ENCODE measurements at places on chromosomes 13 and 19.
A peak's percentile ranks its signal among the peaks of the same experiment; 100 is the strongest.

- no peak for DNase-seq
These were observed 52.5 kb downstream of the GPC5 start for GRCh38 chr13:91450913-91451312.

GRCh38 chr19:45179072-45179891, 698 bp downstream of the BLOC1S3 start:
- DNase-seq = no peak

- no peak for DNase-seq
These were observed 270.0 kb downstream of the NALCN start for GRCh38 chr13:101146101-101146898.

DNA sequence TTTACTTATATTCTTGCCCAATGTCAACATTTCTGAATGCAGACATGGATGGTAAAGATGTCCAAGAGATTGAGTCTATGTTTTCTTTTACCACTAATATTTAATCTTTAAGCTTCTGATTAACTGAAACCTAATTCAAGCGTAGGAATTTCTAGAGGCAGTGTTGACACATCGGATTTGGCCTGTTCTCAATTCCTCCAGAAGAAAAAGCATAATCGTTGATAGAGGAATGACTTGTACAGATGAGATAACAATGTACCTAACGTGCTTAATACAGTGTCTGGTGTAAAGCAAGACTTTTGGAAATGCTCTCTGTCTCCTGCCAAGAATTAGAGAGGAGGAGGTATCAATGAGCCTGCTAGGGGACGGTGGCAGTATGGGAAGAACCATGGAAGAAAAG, 35.2 kb downstream of the SLC15A1 start:
- no peak for DNase-seq

- DNase-seq = no peak
These were observed 756.7 kb downstream of the UQCRFS1 start for GRCh38 chr19:28456252-28456651.

- no peak for DNase-seq
These were observed 81.2 kb downstream of the TBC1D4 start for GRCh38 chr13:75400775-75401174.

DNA sequence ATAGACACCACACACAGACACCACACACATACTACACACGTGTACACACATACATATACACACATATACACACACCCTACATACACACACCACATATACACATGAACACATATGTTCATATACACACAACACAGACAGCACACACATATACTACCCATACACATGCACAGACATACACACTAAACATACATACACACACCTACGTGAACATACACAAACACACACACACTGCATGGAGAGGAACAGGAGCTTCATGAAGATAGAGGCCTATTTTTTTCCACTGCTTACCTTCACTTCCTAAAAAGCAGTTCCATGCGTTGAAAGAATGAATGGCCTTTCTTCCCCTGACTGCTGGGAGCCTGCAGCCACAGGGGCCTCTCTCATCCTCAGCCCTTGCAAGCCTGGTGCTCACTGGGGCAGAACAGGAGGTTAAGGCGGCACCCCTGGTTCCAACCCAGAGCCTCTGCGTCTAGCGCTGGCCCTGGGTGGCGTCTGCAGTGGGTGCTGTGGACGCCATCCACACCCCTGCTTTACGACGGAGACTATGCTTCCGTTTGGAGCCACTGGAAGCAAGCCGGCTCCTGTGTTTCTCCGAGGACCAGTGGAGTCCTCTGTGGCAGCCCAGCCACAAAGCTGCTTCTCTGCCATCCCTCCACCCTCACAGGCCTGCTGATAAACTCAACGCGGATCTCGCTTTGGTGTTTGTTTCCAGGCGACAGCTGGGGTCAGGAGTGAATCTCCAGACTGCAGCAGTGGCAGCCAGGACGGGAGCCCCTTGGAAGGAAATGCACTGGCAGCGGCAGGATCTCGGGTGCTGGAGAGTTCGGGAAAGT, 1.9 kb upstream of the RASA3 start:
- no peak for DNase-seq

- DNase-seq = no peak
These were observed 5.4 kb upstream of the ZNF765 start for GRCh38 chr19:53389571-53389970.

- no peak for DNase-seq
These were observed 360.5 kb downstream of the LIG4 start for GRCh38 chr13:107854880-107855279.

DNA sequence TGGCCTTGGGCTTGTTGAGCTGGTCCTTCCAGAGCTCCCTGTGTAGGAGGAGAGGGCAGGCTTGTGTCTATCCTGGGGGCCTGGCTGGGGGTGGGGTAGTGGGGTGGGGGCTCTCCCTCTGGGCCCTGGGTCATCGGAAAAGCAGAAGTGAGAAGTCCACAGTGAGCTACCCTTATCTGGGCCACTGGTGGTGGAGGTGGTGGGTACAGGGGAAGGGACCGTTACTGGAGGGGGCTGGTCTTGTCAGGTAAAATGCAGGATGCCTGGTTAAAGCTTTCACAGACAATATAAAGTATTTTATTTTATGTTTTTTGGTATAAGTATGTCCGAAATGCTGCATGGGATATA, 342 bp upstream of the SIGLEC10 start:
- DNase-seq = no peak

DNA sequence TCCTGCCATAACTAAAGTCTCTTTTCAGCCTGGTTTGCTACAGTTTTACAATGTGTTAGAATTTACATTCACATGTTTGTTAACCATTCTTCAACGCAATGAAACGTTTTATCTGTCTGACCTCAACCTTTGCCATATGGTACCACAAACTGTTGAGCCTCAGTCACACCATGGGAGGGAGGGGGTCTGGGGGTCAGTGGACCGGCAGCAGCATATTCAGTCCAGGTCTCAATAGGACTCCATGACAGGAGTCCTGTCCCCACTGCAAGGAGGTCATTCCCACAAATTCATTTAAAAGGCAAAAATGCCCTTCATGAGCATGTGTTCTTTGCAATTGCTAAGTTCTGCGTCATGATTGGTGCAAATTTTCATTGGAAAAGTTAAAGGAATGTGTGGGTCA, 66.6 kb upstream of the OLFM4 start:
- DNase-seq = no peak

- DNase-seq = no peak
These were observed 12.8 kb upstream of the MAP2K2 start for GRCh38 chr19:4136680-4137088.

- no peak for DNase-seq
These were observed 20.1 kb downstream of the NOTCH3 start for GRCh38 chr19:15180451-15181390.

DNA sequence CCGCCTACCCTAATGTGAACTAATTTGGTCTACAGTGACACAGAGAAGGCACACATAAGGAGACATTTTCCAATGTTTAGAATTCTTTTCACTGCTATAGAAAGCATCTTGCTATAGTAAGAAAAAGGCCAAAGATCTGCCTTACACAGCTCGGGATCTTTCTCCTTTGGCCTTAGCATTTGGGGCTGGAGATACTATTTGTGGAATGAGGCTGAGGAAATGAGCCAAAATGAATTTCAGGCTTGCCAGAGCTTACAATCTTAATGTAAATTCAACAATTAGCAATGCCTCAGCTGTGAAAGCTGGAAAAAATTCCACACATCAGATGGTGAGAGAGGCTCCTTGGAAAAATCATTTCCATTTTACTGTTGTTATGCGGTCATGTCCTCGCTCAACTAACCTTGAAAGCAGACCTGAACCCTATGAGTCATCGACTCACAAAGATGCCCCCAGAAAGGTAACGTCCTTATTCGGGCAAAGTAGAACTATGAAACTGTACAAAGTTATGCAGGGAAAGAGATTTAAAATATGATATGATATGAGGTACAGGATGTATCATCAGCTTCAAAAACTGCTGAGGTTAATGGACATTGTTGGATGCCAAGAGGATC, 324.5 kb upstream of the NBEA start:
- no peak for DNase-seq

GRCh38 chr19:14381689-14382474, 638 bp downstream of the ADGRE5 start:
- peak; percentile 63 for DNase-seq

GRCh38 chr19:44315883-44316282, 11.1 kb upstream of the ZNF235 start:
- DNase-seq = no peak

DNA sequence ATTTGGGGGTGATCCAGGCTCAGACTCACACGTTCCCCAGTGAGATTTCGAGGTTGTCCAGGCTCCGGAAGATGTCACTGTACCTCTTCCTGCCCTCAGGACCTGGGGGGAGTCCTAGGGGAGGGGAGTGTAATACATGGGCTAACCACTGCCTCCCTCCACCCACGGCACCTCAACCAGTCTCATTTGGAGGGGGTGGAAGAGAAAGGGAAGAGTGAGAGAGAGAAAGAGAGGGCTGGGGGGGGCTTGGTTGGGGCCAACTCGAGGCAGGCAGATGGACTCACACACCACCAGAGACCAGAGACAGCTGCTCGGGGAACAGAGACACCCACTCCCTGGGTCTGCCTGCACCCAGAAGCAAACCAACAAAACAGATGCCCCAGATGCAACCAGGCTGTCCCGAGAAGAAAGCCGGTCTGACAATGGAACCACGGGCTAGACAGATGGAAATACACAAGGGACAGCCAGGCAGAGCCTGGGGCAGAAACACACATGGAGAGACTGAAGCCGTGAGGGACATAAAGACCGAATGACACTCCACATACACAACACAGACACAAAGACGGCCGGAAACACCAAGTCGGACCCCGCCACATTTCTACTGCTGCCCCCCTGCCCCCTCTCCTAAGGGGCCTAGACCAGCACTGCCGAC, 825 bp downstream of the GMIP start:
- no peak for DNase-seq

DNA sequence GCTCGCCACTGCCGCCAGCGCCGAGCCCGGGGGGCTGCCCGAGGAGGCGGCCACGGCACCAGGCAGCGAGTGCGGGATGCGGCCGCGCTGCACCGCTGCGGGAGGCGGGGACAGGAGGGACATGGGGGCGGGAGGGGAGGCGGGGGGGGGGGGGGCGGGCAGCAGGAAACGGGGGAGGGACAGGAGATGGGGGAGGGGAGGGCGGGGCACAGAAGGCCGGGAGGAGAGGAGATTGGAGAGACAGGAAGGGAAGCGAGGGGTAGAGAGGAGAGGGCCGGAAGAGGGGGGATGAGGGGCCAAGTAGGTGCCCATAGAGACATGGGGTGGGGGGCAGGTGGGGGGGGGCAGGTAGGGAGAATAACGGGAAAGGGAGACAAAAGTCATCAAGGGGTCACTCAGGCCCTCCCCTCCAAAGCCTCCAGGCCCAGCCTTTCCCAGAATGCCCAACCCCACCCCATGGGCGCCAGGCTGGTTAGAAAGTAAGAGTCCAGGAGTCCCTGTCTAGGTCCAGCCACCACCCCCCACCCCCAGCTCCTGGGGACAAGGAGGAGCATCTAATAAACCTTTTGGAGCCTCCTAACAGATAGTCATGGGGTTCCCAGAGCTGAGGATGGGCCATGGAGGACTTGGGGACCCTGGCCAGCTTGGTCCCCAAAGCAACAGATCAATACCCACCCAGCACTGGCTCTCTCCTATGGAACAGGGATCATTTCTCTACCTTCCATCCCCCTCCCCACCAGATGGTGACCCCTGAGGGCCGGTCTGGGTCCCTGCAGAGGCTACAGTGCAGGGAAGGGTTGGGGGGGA, 9.5 kb downstream of the NR2F6 start:
- no peak for DNase-seq

DNA sequence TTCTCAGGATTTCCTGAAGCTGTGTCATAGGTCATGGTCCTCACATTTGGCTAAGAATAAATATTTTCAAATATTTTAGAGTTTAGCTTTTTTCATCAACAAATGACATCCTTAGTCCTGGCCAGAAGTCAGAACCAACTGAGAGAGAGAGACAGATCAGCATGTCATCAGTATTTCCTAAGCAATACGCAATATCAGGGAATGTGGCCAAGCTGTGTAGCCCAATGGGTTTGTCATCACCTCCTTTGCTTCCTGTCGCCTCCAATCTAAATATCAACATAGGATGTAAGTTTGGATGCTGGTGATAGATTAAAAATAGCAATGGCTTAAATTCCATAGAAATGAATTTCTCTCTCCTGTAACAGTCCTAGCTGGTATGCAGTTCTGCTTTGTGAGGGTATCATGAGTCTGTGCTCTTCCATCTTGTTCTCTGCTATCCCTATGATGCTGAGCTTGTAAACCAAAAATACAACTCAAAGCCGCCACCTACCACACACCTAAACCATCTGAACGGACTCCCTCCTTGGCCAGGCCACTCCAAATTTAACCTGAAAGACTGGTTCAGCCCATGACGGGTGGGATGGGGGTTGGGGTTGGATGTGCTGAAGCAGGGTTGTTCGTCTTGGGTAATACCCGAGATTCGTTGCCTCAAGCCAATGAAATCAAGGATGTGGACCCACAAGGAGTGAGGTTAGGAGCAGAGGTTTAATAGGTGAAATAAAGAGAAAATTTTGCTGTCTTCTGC, 10.0 kb upstream of the IGSF23 start:
- no peak for DNase-seq

DNA sequence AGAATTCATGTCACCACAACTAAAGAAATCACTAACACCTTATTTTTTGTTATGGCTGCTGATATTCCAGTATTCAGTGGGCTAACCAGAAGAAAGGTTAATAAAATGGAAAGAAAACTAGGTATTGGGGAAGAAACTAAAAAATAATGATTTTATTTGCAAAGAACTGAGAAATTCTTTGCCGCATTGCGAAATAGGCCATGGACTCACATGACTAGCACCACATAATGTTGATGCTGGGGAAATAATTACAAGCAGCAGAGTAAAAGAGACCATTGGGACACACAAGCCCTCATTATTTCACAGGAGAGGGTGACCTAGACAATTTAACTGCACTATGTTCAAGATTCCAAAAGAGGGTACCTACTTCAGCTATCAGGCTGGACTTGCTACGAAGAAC, 1411.5 kb downstream of the SLITRK5 start:
- DNase-seq = no peak

DNA sequence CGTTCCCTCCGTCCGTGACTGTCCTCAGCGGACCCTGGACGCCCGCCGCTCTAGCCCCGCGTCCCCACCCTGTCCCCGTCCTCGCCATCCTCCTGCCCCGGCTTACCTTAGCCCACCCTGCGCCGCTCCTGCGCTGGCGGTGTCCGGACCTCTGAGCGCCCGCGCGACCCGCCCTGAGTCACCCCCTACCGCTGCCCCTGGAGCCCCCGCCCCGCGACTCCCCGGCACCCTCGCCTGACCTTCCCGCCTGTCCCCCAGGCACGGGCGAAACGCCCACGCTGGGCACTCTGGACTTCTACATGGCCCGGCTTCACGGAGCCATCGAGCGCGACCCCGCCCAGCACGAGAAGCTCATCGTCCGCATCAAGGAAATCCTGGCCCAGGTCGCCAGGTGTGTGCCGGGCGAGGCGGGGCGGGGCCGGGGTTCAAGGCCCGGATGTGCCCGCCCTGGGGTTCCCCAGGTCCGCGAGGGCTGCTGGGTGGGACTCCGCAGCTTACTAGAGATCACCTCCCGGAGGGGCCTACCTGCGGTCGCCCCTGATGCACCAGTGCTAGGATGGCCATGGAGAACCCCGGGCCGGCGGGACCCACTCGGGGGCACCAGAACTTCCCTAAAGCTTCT, 5.1 kb downstream of the HMG20B start:
- DNase-seq = no peak

Data from stimulated activated CD8-positive, alpha-beta memory T cell treated with anti-CD3 and anti-CD28 coated beads, Interleukin-12 subunit alpha, Interleukin-12 subunit beta, amount 100 ng/mL, for 1 hour (primary cell).